ENCODE measurements at places on chromosomes 5 and 9.

DNA sequence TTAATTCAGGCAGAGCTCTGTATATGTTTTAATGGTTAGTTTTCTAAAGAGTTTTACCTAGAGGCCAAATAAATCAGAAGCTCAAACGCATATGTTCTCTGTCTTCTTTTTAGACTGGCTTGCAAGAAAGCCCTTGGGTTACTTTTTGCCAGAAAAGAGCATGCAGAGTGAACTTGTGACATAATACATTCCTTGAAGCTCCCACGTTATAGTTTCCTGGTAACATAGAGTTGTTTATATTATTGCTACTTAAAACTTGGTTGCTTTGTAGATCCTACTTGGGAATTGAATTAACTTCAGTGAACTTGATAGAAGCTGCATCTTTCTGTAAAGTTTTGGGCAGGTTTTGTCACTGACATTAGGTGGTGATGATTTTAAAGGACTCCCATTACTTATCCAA is 102.9 kb downstream of the C9orf152 start:
- peaks cover 51% of the 10 kb centered on the region for H3K4me1 ChIP-seq
- peaks cover 28% of the 10 kb centered on the region for H3K36me3 ChIP-seq
- no peaks in the 10 kb centered on the region for H3K27me3 ChIP-seq
- no peak overlapping the region for H3K27ac ChIP-seq

DNA sequence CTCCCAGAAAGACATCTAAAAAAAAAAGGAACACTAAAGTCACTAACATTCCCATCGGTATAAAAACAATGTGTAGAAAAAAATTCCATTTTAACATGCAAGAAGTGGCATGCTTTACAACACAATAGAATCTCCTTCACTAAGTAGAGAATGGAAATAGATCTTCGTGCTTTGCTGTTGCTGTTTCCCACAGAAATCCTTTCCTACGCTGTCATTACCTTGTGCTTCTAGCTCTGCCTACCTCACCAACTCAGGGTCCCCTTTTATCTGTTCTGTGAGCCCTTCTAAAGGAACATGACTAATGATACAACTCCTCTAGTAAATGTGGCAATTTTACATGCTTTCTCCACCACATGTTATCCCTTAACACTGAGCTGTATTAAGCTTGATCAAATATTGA is 202.9 kb downstream of the MCTP1 start:
- no peak overlapping the region for H3K4me3 ChIP-seq
- peaks cover 13% of the 10 kb centered on the region for H3K4me1 ChIP-seq
- H3K36me3 ChIP-seq: no peaks in the 10 kb centered on the region
- H3K27me3 ChIP-seq: peaks cover 30% of the 10 kb centered on the region

- no peaks in the 10 kb centered on the region for H3K36me3 ChIP-seq
- DNase-seq: no peak
- H3K4me3 ChIP-seq: peak overlapping the region; percentile 71
- H3K27ac ChIP-seq: no peak overlapping the region
- H3K4me1 ChIP-seq: peaks cover 7% of the 10 kb centered on the region
- H3K27me3 ChIP-seq: peaks cover 33% of the 10 kb centered on the region
Measured at GRCh38 chr9:504921-505740, 290.5 kb downstream of the DOCK8 start.

DNA sequence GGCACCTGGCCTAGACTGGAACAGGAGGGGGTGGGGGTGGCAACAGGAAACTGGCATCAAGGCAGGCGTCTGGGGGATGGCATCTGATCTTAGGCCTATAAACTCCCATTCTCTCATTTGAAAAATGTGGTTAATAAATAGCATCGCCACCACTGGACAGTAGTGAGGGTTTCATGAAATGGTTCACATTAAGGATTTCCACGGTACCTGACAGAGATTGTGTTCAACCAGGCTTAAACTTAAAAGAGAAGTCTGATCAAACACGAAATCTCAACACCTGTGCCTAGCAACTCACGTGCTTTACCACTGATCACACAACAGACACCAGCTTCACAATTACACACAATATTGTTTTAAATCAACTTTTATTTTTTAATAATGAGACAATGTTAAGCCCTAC is 3.0 kb downstream of the DENND1A start:
- DNase-seq: no peak
- H3K27ac ChIP-seq: no peak overlapping the region
- peaks cover 2% of the 10 kb centered on the region for H3K27me3 ChIP-seq
- peaks cover 15% of the 10 kb centered on the region for H3K36me3 ChIP-seq
- no peak overlapping the region for H3K4me3 ChIP-seq

- H3K4me1 ChIP-seq: peaks cover 58% of the 10 kb centered on the region
- H3K27ac ChIP-seq: peak overlapping the region; percentile 98
- H3K36me3 ChIP-seq: peaks cover 40% of the 10 kb centered on the region
- H3K4me3 ChIP-seq: peak overlapping the region; percentile 84
Measured at GRCh38 chr9:91164724-91165520, 196.8 kb downstream of the AUH start.
